A549 treated with CORT108297 at 1 μM for 4 hours (cell line): ENCODE measurements at places on chromosomes 7 and 10. TPM values are rescaled to one million over a fixed set of nuclear protein-coding genes. Genes with fewer than 3 reads are reported as not detected.

RASA4 gene
- total RNA-seq = 1.7 to 2.4 TPM (median 2.2 TPM) in 5 replicates

MRC1 gene
- 0.01 to 0.05 TPM (median 0.02 TPM) in 5 replicates for total RNA-seq

TMEM270 gene
- 0.26 TPM in 1 of 5 replicates, not detected in the others for total RNA-seq

MYPN gene
- 2.6 to 3.5 TPM (median 3.1 TPM) in 5 replicates for total RNA-seq

PRXL2A gene
- total RNA-seq = 42.7 to 45.5 TPM (median 44.8 TPM) in 5 replicates

GUSB gene
- 28.3 to 35.0 TPM (median 33.5 TPM) in 5 replicates for total RNA-seq

CLDN3 gene
- total RNA-seq = 1.2 to 3.8 TPM (median 3.4 TPM) in 5 replicates

HOXA2 gene
- total RNA-seq = 0.84 to 1.2 TPM (median 0.90 TPM) in 5 replicates

TLX1 gene
- 0.05 to 0.06 TPM in 2 of 5 replicates, not detected in the others for total RNA-seq

TFPI2 gene
- 249 to 287 TPM (median 256 TPM) in 5 replicates for total RNA-seq

DGKI gene
- total RNA-seq = 0.20 to 0.40 TPM (median 0.29 TPM) in 5 replicates

PRSS58 gene
- not detected in 5 replicates for total RNA-seq

HKDC1 gene
- 12.8 to 19.1 TPM (median 15.2 TPM) in 5 replicates for total RNA-seq

GLI3 gene
- total RNA-seq = 0.07 to 0.42 TPM (median 0.13 TPM) in 5 replicates

NUTM2D gene
- 0.92 to 1.7 TPM (median 1.2 TPM) in 5 replicates for total RNA-seq

ALOX5 gene
- total RNA-seq = 0.16 to 0.67 TPM (median 0.32 TPM) in 5 replicates

POLR2J3 gene
- total RNA-seq = 16.8 to 37.3 TPM (median 29.9 TPM) in 5 replicates

ASZ1 gene
- total RNA-seq = not detected in 5 replicates

OR2A42 gene
- total RNA-seq = not detected in 5 replicates

OR6V1 gene
- not detected in 5 replicates for total RNA-seq

GPR37 gene
- 0.36 to 0.68 TPM (median 0.47 TPM) in 5 replicates for total RNA-seq

GPR15LG gene
- not detected in 5 replicates for total RNA-seq

FAM13C gene
- total RNA-seq = 0.06 to 0.23 TPM (median 0.09 TPM) in 5 replicates

IGFBP1 gene
- 25.4 to 42.0 TPM (median 34.7 TPM) in 5 replicates for total RNA-seq

HDAC9 gene
- total RNA-seq = 0.13 to 0.25 TPM (median 0.18 TPM) in 5 replicates

CD36 gene
- total RNA-seq = 0.03 to 0.17 TPM (median 0.07 TPM) in 4 of 5 replicates, not detected in the other

DPP6 gene
- total RNA-seq = not detected in 5 replicates

HECW1 gene
- 10.2 to 14.6 TPM (median 13.9 TPM) in 5 replicates for total RNA-seq

ASAH2 gene
- 0.87 to 4.2 TPM (median 2.7 TPM) in 5 replicates for total RNA-seq

SRRM3 gene
- total RNA-seq = 6.3 to 10.0 TPM (median 8.5 TPM) in 5 replicates

YAE1 gene
- 18.6 to 27.2 TPM (median 19.6 TPM) in 5 replicates for total RNA-seq

CLCN1 gene
- 0.02 to 0.08 TPM (median 0.07 TPM) in 4 of 5 replicates, not detected in the other for total RNA-seq

PAX4 gene
- not detected in 5 replicates for total RNA-seq

TMEM139 gene
- 0.75 to 1.4 TPM (median 1.2 TPM) in 5 replicates for total RNA-seq
